Non-pigmented ciliary epithelial cell (primary cell): ENCODE measurements at places on chromosomes 6 and 20.

GRCh38 chr20:51688600-51689244 is 79.5 kb downstream of the ATP9A start:
- DNase-seq, result no peak

- DNase-seq, result no peak
Observed at GRCh38 chr6:68447112-68447511, 188.0 kb upstream of the ADGRB3 start.

DNA sequence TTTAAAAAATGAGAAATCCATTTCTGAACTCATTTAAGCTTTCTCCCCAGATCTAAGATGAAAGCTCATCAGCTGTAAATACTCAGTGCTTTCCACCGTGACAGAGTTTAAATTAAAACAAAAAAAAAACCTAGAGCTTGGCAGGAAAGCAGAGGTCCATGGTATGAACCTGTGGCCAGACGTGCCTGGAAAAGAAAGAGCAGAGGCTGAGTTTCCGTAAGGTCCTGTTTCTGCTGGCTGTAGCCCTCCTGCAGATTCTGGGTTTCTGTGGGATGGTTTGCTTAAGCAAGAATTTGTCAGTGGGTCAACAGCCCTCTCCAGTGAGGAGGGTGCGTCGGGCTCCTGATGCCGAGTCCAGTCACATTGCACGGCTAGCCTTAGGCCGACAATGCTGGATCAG is 383.2 kb downstream of the SAMD5 start:
- no peak for DNase-seq

DNA sequence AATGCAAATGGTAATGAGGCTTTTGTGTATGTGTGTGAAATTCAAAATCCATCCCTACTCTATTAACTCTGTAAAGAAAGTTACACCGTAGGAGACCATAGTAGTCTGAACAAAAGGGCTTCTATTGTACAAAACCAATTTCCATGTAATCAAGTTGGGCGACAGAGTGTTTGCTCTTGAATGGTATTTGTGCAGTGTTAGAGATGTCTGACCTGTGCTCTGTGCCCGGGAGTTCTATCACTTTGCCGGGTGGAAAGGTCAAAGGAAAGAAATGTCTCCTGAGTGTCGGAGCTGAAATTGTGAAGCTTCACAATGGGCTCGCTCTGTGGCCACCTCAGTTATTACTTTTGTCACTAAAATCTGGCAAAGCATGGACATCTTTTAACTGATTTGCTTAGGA is 312.0 kb downstream of the SAMD5 start:
- no peak for DNase-seq

DNA sequence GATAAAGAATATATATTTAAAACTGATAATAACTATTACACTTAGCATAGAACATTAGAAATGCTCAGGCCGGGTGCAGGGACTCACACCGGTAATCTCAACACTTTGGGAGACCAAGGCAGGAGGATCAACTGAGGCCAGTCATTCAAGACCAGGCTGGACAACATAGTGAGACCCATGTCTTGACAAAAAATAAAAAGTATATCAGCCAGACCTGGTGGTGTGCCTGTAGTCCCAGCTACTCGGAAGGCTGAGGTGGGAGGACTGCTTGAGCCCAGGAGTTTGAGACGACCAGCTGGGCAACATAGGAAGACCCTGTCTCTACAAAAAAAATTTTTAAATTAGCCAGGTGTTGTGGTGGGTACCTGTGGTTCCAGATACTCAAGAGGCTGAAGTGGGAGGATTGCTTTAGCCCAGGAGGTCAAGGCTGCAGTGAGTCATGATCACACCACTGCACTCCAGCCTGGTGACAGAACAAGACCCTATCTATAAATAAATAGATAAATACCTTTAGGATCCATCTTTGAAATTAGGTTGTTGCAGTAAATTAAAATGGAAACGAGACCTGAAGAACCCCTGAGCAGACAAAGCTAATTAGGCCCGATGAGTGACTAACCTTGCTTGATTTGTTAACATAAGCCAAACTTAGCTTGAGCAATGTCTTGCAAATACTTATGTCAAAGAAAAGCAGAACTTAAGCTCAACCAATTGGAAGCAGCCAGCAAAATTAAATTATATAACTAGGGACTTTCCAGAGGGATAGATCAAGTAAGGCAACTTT is 75.8 kb upstream of the E2F3 start:
- no peak for DNase-seq

DNA sequence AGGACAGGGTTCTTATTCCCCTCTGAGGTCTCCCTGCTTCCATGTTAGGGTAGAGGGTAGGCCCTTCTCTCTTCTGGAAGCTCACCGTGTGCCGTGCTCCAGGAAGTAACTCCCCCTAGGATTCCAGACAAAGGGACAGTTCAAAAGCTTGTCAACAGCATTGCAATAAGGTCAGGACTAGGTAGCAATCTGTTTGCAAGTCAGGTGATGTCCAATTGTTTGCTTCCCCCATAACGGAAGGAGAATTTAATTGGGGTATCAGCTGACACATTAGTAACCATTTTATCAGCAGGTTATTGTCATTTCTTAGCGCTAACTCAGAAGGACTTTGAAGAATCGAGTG is 41.9 kb downstream of the SYNJ2 start:
- no peak for DNase-seq

- no peak for DNase-seq
Observed at GRCh38 chr20:59808729-59809381, 124.6 kb downstream of the SYCP2 start.
